GM12892 (cell line): ENCODE measurements at places on chromosomes 5 and 9.

- DNase-seq: no peak
Measured at GRCh38 chr5:114118511-114118910, 243.4 kb upstream of the KCNN2 start.

GRCh38 chr5:147804334-147804733 is 21.8 kb upstream of the JAKMIP2 start:
- DNase-seq: no peak

DNA sequence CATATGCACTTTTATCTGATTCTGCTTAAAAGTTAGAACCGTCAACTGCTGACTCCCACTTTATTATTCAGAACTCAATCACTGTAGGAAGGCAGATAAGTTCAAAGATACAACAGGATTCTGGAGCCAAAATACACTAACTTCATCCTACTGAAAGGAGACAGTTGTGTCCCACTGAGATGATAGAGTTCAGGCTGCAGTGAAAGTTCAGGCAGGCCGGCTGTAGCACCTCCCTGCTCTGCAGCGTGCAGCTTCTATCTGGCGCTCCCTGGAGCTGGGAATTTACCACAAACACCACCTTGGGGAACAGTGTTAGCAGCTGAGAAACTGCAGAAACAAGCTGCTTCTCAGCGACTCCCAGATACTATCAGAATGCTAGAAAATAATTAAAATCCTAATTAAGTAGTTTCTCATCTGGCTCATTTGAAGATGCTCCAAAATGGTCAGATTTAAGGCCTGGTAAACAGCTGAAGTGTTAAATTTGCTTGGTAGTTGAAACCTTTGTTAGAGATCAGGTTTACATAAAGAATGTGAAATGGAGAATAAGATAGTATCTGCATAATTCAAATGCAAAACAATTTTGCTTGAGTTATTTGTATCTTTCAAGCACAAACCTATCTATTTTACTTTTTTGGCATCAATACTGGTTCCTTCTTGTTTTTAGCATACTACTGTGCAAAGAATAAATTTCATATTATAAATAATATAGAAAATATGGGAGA is 52.3 kb upstream of the CNTLN start:
- DNase-seq: no peak

DNA sequence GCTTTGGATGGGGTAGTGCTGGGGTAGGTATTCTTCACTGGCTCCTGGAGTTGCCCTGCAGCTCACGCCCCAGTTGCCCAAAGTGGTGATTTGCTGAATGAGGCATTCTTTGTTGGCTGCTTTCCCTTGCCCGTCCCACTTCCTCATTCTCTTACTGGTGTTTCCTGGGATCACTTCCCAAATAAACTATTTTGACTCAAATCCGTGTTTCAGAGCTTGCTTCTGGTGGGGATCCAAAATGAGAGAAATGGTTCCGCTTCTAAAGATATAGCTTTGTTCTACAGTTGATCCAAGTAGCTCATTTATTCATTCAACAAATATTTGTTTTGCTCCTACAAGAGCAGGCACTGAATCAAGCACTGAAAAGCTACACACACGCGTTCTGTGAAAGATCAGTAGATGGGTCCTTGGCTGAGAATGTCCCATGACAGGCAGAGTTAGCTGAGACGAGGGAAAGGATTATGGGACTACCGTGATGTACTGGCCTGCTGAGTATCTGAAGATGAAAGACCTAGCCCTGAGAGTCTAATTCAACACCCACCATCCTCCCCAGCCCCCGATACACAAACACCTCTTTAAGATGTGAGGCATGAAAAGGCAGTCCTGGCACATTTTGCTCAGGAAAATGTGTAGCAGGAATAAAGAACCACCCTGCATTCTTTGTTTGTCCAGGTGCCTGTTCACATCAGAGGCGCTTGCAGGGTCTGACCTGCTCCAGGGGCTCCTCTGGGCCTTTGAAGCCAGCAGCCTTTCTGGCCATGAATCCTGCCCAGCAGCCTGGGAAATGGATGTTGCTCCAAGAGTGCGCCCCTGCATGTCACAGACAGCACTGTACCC is 143.1 kb upstream of the RANBP3L start:
- DNase-seq: no peak

DNA sequence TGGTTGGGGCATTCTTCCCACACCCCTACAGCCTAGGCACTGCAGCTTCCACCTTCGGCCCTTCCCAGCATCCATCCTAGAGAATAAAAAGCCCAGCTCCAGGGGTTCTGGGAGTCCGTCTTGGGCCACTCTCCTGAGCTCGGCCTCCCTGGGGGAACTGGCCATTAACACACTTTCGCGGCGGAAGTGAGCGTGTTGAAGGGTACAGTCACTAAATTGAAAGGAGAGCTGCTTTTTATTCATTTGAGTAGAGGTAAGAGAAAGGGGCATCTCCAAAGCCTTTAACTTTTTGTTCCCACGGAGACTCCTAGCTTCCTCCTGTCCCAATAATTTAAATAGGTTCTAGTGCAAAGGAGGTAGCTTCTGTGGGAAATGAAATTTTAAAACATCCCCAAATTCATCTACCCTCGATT is 31.0 kb upstream of the NFIB start:
- DNase-seq: no peak

DNA sequence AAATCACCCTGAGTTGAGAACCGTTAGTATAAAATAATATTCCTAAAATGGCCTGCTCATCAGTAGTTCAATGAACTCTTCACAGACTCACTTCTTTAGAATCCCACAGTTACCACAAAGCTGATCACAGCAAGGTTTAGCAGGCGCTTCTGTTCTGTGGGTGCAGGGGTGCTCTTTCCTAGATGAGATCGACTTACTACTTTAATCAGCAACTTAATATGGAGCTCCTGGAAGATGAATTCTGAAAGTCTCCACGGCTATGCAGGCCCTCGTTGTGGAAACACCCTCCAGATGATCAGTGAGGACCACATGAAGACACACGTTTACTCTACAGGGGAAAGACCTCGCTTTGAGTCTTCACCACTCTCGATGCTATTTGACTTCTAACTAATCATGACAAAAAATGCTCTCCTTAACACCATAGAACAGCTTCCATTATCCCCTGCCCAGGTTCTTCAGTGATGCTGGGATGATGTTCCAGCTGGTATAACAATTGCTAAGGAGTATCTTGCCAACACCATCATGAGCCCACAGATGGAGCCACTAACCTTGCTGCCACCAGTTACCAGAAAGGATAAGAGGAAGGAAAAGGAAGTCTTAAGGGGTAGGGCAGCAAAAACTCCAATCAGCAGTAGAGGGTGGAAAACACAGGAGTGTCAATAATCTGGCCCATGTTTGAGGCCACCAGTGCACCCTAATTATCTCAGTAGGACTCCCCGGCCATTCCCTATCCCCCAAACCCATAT is 17.9 kb upstream of the GPX8 start:
- no peak for DNase-seq

- no peak for DNase-seq
Measured at GRCh38 chr9:88828018-88828417, 163.2 kb upstream of the S1PR3 start.

DNA sequence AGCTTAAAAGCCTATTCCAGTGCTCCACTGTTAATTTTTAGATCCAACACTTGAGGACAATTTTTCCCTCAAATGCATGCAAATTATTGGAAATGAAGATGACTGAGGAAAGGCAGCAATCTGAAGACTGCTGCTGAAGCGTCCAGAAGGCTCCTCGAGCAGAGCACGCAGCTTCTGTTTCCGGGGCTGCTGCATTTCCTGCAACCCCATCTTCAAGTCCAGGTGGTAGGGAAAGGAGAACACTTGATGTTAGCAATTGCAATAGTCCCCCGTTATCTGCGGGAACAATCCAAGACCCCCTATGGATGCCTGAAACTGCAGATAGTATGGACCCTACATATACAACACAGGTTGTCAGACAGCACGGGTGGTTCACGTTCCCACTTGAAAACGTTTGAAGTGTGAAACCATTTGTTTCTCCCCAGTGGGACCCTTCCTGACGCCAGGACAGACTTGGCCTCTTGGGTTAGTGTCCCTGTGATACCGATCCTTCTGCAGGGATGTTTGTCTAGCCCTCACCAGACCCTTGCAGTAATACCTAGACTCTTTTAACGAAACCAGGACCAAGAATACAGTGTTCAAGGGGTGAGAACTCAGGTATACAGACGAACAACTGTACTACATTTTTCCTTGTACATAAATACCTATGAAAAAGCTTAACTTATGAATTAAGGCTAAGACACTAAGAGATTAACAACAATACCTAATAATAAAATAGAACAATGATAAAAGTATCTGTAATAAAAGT is 152.3 kb downstream of the HSD17B3 start:
- no peak for DNase-seq

DNA sequence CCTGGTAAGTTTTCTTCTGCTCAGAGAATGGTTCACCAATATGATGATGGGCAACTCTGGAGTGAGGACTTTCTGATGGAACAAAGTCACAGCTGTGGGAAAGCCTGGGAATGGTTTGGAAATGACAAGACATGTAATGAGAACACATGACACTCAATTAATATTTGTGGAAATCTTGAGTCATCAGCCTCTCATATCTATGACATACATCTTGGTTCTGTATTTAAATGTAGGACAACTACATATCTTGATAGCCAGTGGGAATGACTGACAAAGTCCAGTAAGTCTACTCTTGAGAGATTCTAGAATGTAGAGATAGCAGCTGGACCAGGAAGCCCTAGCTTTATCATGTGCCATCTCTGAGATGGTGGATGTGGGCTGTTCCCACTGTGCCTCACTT is 85.5 kb downstream of the PALM2AKAP2 start:
- no peak for DNase-seq

GRCh38 chr5:173326501-173326960 is 1.7 kb downstream of the STC2 start:
- DNase-seq: no peak

- no peak for DNase-seq
Measured at GRCh38 chr9:21688108-21689102, 114.0 kb upstream of the MTAP start.

- DNase-seq: no peak
Measured at GRCh38 chr9:78218890-78219289, 17.0 kb upstream of the CEP78 start.

GRCh38 chr9:108181441-108181840 is 674.3 kb downstream of the ACTL7B start:
- DNase-seq: no peak

DNA sequence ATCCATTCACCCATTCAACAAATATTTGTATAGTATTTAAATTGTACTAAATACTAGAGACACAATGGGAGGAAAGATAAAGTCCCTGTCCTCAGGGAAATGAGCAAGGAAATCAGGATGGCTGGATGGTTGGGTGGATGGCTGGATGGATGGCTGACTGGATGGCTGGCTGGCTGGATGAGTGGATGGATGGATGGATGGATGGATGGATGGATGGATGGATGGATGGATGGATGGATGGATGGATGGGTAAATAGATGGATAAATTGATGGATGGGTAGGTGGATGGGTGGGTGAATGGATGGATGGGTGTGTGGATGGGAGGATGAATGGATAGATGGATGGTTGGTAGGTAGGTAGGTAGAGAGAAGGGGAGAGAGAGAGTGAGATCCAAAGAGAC is 41.5 kb upstream of the WWC1 start:
- DNase-seq: no peak

DNA sequence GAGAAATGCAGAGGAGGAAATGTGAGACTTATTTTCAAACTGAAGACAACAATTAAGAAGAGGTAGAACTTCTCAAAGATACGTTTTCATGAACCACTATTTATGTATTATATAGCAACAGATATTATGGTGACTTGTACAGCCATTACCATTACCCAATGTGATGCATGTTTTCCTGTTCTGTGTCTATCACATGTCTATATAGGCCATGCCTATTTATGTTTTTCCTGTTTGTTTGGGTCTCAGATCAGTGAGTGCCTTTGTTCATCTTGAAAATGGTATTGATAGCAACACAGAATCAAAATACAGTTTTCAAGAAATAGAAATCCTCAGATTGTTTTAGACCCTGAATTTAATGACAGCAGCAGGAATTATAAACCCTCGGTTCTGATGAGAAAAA is 44.0 kb downstream of the DAPK1 start:
- DNase-seq: no peak

GRCh38 chr5:122292332-122292731 is 19.7 kb upstream of the SNCAIP start:
- no peak for DNase-seq

GRCh38 chr5:173557123-173557903 is 59.1 kb downstream of the BOD1 start:
- no peak for DNase-seq

- no peak for DNase-seq
Measured at GRCh38 chr5:150342583-150342982, 14.9 kb upstream of the TCOF1 start.
